ENCODE measurements at places on chromosomes 5 and 9.

- DNase-seq: no peak
These were observed 2.6 kb upstream of the FOXB2 start for GRCh38 chr9:77016526-77017504.

DNA sequence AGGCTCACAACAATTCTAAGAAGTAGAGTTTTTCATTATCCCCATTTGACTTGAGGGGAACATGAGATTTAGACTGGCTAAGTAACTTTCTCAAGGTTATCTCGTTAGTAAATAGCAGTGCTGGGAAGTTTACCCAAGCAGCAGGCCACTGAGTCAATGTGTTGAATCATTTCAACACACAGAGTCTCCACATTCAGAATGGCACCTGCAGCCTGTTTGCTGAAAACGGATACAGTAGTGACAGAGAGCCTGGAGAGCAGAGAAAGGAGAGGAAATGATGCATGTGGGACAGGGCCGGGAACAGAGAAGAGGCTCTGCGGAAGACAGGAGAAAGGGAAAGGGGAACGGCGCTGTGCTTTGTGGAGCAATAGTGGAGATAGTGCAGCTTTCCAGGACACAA is 33.5 kb upstream of the ZSWIM6 start:
- DNase-seq: no peak

DNA sequence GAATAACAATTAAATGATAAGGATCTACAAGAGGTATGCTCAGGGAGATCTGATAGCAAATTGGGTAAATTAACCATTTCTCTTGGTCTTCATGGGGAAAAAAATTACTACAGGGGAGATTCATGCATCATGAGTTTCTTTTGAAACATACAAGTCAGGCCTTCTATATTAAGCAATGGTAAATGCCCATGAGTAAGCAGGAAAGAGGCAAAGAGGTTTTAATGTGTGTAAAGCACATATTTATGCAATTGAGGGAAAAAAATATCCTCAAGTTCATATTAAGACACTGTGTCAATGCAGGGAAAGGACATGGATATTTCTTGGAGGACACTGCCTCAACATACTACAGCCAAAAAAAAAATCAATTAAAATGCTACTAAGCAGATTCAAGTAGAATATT is 73.4 kb upstream of the NR4A3 start:
- DNase-seq: no peak

- no peak for DNase-seq
These were observed 706.1 kb upstream of the CDH18 start for GRCh38 chr5:20694121-20694520.

GRCh38 chr5:4643190-4643589 is 496.9 kb upstream of the ADAMTS16 start:
- no peak for DNase-seq

DNA sequence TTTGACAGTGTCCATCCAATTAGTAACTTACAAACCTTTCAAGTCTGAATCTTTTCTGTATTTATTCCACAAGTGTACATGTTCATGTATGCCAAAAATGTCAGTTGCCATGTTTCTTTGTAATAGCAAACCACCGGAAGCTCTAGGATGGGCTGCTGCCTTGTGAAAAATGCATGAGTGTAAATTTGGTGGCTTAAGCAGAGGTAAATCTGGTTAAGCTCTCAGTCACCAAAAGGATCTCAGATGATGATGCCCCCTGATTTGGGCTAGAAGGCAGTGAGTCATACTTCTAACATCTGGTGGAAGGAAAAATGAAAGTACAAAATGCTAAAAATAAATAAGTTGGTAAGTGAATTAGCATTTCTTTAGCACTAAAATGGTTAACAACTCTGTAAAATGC is 567.5 kb downstream of the ELAVL2 start:
- no peak for DNase-seq

DNA sequence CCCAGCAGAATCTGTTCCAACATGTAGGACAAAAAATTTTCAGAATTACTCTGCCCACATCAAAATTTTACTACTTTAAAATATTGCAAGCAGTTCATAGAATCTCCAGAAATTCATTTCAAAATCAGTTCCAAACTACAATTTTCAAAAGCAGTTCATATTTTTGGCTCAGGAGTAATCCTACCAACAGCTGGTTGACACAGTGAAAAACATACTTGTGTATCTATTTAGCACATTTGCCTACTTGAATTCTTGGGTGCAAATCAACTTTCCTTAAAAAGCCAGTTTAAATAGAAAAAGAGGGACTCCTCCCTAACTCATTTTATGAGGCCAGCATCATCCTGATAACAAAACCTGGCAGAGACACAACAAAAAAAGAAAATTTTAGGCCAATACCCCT is 31.5 kb downstream of the SOX30 start:
- no peak for DNase-seq

GRCh38 chr5:123929055-123929474 is 417.1 kb downstream of the CSNK1G3 start:
- no peak for DNase-seq

DNA sequence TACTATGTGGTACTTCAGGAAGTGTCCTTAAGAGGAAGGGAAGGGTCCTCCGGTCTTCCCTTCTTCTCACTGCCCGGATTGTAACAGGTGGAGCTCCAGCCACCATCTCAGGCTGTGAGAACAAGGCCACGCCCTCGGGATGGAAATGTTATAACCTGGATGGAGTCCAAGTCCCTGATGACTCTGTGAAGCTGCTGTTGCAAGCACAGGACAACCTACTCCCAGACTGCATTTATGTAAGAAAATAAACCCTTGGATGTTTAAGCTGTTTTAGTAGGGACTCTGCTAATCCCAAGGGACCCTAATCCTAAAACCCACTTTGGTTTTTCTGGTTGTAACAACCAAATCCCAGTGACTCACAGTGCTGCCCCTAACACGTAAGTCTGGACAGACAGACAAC is 221.6 kb downstream of the ACTL7B start:
- no peak for DNase-seq

DNA sequence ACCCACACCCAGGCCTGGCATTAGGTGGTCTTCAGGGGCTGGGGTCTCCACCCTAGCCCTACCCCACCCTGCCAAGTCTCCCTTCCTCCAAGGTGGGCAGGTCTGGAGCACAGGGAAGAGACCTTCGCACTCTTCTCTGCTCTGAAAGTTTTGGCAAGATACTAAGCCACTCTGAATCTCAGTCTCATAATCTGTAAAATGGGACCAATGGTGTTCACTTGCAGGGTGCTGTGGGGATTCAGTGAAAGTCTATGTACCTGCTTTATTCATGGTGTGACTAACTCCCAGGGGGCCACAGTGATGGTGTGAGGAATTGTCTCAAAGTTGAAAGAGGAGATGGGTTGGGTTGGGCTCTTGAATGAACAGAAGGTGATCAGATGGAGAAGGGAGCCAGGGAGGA is 25.0 kb downstream of the LHX2 start:
- DNase-seq: no peak

DNA sequence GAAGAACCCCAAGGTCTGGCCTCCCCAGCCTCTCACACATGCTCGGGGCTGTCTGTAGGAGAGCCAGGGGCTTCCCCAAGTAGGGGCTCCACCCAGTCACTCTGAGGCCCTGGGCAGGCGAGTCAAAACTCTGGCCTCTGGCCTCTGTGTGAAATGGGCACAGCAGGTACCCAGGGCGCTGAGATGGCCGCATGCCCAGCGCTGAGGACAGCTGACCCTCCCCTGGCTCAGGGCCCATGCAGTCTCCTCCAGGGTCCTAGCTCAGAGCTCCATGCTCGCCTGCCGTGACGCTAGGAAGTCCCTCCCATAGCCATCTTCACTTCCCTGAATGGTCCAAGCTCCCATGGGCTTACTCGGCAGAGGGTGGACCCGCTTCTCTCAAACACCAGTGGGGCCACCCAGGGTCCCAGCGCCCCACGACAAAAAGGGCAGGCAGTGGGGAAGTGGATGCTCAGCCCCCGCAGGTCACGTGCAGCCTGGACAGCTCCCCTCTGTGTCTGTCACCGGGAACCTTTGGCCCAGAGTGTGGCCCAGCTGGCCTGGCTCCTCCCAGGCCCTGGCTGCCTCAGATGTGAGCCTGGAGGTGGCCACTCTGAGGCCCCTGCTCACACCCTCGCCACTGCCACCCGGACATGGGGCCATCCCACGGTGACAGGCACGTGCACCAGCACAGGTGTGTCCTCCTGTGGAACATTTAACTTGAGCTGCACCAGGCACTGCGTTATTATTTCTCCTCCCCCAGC is 12.2 kb upstream of the VAV2 start:
- no peak for DNase-seq

GRCh38 chr9:124765439-124765835 is 5.7 kb downstream of the NR6A1 start:
- no peak for DNase-seq

Measured in left ventricle myocardium superior (tissue), 1 donor.